ENCODE measurements at places on chromosomes 13 and 19.

- DNase-seq = no peak
Observed at GRCh38 chr13:53920916-53921315, 892.3 kb downstream of the OLFM4 start.

DNA sequence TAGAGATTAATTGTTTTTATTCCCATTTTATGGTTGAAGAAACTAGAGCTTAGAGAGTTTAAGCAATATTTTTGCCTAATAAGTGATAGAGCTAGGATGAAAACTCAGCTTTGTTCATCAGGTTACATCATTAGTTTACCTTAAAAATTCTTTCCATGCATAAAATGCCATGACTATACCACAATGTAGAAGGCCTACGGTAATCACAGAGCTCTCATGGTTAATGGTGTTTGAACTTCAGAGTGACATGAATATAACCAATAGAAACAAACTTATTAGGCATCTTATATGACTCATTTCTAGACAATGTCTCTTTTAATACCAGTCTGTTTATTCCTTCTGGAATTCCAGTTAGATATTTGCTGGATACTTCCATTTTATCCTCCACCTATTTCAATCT is 78.5 kb downstream of the FGF9 start:
- DNase-seq = no peak

- peak; percentile 50 for DNase-seq
Observed at GRCh38 chr13:23433171-23434153, at the start of gene SACS. Gene SACS (minus strand): TSS chr13:23433702. CDS start chr13:23411239, 22,463 bp downstream.

- DNase-seq = peak; percentile 24
Observed at GRCh38 chr19:892243-892893, 619 bp downstream of the MED16 start.

- no peak for DNase-seq
Observed at GRCh38 chr13:110472904-110473563, 88.5 kb downstream of the RAB20 start.

DNA sequence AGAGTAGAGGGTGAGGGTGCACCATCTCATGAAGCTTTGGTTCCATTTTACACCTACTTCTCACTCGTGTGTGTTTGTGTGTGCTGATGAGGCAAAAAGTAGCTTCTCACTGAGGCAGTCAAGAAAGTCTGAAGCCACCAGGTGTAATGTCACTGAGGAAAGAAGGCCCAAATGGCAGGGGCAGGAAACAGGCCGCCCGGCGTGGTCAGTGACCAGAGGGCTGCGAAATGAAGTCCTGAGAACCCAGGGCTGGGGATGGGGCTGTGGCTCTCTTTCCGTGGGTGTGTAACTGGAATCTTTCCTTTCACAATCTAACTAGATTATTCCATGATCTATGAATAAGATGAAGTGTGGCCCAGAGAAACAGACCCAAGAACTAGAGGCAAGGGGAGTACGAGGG is 25.5 kb upstream of the TFDP1 start:
- DNase-seq = no peak

GRCh38 chr13:110249326-110249725 is 57.6 kb downstream of the COL4A1 start:
- no peak for DNase-seq

GRCh38 chr19:21463449-21464105 is 41.8 kb upstream of the ZNF429 start:
- DNase-seq = peak; percentile 30

DNA sequence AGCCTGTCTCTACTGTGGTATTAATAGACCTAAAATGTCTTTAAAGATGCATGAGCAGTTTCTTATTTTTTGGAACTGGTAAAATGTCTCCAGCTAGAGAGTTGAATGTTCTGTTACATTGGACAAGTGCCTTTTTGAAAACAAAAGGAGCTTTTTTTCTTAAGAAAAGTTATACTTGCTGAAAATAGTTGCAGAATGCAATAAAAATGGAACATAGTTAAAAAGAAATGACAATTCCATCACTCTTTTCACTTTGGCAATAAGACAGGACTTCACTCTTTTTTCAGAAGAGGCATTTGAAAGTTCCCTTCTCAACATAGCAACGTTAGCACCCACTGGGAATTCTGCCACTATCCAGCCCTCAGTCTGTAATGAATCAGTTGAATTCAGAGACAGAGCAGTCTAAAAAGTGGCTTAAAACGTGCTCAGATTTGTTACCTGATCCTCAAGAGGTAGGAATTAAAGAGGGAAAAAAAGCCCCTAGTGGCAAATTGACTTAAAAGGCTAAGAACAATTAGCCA is 10.1 kb downstream of the RGCC start:
- DNase-seq = no peak

- no peak for DNase-seq
Observed at GRCh38 chr13:110589793-110590390, 25.5 kb upstream of the NAXD start.

DNA sequence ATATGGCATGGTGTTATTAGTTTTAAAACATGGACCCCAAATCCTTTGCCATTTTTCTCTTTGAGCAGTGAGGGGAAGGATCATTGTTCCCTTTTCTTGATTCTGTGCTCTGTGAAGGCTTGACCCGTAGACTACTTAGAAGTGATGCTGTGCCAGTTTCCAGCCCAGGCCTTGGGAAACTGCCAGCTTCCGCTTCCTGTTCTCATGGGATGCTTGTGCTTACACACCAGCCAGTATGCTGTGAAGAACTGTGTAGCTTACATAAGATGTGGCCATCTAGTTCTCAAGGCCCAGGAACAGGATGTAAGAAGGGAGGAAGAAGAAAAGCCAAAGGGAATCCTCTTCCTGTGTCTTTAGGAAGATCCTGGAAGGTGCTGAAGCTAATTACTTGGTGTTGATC is 180.9 kb downstream of the PCCA start:
- DNase-seq = peak; percentile 59

DNA sequence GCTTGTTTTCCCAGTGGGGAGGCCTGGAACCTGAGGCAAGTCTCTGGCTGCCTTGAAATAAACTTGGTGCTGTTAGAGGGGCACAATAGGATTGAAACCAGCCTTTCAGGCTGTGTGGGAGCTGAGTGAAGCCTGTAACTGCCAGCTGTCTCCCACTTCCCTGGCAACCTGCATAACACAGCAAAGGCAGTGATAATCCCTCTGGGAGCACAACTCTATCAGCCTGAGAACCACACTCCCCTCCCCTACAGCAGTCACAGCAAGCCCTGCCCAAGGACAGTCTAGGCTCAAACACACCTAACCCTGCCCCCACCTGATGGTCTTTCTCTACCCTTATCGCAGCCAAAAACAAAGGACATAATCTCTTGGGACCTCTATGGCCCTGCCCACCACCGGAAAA is 683.8 kb upstream of the ATXN8OS start:
- no peak for DNase-seq

All from MG63 (cell line).